ENCODE measurements at places on chromosomes 12 and 14.

GRCh38 chr14:104586832-104587620 lies 7.5 kb downstream of the C14orf180 start:
- no peak for DNase-seq

- DNase-seq = no peak
Observed at GRCh38 chr12:52956987-52957386, 8.1 kb downstream of the KRT18 start.

- no peak for DNase-seq
Observed at GRCh38 chr14:64434528-64434927, 30.8 kb upstream of the AKAP5 start.

- no peak for DNase-seq
Observed at GRCh38 chr12:32661706-32662105, 17.4 kb upstream of the DNM1L start.

- peak; percentile 40 for DNase-seq
Observed at GRCh38 chr14:81990312-81990761, 456.7 kb upstream of the SEL1L start.

- no peak for DNase-seq
Observed at GRCh38 chr12:87096082-87096585, 839.9 kb upstream of the MGAT4C start.

DNA sequence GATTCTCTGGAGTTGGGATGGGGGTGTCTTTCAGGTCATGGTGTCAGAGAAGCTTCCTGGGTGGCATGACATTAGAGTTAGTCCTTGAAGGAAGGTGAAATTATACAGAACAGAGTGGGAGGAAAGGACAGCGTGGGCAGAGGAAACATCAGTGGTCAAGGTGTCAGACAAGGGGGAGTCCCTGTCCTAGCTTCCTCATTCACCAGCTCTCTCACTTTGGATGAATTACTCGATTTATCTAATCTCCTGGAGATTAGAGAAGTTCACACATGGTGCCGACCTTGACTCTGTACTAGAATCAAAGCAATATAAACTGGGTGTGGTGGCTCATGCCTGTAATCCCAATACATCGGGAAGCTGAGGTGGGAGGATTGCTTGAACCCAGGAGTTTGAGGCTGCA lies 492.9 kb downstream of the VRK1 start:
- no peak for DNase-seq

DNA sequence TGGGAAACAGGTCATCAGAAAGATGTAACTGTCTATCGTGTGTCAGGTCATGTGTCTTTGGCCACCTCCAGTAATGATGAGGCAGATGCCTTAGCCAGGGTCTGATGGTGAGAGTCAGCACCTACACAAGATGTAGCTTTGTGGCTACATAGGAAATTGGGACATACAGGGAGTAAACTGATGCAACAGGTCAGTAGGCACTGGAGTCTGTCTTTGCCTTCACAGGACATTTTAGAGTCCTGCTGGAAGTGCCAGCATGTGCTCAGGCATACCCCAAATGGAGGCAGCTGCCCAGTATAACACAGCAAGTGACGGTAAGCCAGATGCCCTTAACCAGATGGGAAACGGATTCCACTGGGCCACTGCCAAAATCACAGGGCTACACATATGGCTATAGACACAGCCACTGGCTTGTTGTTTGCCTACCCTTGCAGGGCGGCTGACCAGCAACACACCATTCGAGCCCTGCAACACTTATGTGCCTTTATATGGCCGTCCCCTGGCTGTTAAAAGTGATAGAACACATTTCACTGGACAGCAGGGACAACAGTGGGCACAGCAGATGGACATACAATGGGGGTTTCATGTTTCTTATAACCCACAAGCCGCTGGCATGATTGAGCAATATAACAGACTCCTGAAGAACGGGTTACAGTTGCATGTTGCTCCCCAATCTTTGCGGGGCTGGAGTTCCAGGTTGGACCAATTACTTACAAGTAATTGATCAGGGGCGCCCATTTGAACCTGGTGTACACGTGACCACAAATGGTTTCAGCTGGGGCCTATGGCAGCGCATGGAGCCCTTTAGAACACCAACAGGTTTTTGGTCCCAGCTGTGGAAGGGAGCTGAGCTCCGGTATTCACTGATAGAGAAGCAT lies 12.9 kb upstream of the RNASE12 start:
- no peak for DNase-seq

DNA sequence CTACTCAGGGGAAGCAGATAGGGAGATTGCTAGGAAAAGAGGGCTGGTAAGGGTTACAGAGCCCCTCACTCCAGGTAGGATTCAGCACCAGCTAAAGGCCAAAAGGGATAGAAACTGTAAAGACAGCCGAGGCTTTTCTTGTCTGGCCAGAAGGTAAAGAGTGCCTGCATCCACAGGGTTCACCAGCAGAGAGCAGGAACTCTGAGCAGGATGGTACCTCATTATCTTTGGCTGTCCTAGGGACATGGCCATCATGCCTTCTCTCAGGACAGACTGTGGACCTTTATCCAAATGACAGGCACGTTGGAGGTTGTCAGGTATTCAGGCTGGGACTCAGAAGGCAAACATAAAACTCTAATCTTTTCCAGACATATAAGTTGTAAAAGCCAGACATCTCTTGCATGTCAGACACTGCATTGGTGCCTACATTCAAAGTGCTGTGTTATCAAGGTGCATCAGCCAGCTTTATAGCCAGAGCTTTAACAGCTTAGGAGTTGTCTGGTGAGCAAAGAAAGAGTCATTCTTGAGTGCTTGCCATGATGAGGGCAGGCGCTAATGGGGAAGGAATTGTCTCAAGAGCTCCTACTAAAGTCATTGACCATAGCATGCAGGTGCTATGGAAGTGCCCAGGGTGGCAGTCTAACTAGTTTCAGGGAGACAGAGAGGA lies 89.5 kb downstream of the PELI2 start:
- DNase-seq = no peak

GRCh38 chr14:55902241-55902640 lies 216.0 kb upstream of the PELI2 start:
- DNase-seq = no peak

GRCh38 chr14:78488938-78489337 lies 318.8 kb downstream of the NRXN3 start:
- DNase-seq = no peak

DNA sequence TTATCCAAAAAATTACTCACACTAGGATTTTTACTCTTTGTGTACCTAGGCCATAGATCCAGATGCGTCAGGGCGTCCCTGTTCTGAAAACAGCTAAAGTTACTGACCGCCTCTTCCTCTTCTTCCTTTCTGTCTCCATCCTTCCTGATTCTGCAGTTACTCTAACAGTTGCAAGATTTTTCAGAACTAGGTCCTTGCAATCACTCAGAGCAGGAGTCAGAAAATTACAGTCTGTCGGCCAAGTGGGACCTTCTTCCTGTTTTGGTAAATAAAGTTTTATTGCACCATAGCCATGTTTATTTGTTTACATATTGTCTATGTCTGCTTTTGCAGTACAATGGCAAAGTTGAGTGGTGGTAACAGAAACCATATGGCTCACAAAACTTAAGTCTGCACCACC lies 25.6 kb upstream of the FGF6 start:
- DNase-seq = no peak

- DNase-seq = no peak
Observed at GRCh38 chr14:23660290-23661226, 24.4 kb downstream of the DHRS2 start.

DNA sequence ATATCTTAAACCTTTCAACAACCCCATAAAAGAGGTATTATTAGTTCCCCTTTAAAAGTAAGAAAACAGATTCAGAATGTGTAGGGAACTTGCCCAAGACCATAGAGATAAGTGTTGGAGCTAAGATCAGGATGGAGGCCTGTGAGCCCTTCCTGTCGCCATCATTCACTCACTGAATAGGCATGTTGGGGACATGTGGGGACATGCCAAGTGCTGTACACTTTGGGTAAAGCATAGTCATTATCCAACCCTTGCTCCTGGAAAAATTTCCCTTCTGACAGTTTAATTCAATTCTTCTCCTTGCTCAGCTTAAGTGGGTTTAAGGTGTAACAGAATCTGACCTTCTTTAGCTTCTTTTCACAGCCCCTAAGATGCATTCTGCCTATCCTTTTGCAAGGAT lies 28.0 kb upstream of the C12orf42 start:
- DNase-seq = no peak

DNA sequence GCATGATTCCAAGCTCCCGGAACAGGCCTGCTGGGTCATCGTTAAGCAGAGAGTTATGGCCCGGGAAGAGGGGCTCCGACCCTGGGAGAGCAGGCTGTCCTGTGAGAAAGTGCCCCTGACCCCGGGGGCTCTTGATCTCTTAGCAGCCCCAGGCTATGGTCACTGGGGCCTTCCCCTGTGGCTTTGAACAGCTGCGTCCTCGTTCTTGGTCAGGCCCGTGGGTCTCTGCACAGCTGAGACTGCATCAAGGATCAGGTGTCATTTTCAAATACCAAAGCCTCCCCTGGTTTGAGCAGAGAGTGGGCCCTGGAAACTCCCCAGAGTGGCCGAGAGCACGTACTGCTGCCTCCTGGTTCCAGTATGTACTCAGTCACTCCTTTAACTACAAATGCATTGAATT lies 114.8 kb downstream of the ESRRB start:
- no peak for DNase-seq

GRCh38 chr12:32181498-32182175 lies 75.0 kb downstream of the BICD1 start:
- DNase-seq = no peak

DNA sequence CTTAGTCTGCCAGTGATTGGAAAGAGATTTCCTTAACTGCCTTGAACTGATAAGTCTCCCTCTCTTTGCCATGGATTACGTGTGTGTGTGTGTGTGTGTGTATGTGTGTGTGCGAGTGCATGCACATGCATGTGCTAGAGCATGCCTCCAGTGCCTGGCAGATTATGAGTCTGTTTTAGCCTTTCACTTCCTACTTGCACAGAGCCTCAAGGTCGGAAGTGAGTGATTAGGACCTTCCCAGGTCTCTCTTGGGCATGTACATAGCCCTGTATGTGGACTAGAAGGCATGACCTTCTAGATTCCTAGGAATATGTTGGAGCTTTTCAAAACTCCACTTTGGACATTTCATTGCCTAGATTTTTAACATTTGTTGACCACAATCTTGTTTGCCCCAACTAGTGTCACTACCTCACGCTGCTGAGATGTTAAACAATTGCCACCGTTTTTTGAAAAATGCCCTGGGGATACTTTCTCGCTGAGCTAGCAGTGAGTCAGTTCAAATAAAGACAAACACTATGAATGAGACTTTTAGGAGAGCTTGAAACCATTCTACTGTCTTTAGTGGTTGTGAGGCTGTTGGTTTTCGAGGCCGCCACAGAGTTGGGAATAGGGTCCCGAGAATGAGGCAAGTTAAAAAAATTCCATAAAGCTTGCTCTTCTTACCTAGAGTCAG lies 28.2 kb downstream of the KIAA0586 start:
- no peak for DNase-seq

DNA sequence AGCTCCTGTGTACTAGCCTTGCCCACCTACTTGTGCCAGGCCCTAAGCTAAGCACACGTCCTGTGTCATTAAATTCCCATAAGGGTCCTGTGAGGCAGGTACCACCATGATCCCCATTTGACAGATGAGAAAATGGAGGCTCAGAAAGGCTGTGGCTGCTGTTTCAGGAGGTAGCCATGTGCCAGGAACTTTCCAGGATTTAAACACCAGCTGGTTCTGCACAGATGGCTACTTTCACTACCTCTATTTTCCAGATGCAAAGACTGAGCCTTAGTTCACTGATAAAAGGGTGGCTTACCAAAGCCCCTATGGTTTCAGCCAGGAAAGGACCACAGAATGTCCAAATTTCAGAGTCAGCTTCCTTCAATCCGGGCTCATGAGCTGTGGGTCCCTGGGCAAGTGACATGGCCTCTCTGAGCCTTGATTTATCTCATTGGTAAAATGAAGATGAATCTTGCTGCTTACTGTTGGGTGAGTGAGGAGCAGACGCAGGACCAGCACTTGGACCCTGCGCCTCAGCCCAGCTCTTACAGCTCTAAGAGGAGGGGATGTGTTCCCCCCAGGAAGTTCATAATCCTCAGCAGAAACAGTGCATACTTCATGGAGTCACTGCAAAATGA lies 23.5 kb downstream of the CMKLR1 start:
- DNase-seq = no peak

Measured in GDM1 (cell line).